ENCODE measurements at places on chromosomes 11 and 22. TPM values are rescaled to one million over a fixed set of nuclear protein-coding genes. Genes with fewer than 3 reads are reported as not detected.

GRCh38 chr11:130379276-130379675, 49.1 kb downstream of the ADAMTS8 start:
- no peaks in the 10 kb centered on the region for H3K27me3 ChIP-seq
- H3K36me3 ChIP-seq = no peaks in the 10 kb centered on the region
- no peaks in the 10 kb centered on the region for H3K4me1 ChIP-seq
- DNase-seq = no peak
- no peak overlapping the region for H3K27ac ChIP-seq

Gene CAT
- 65.3 TPM for total RNA-seq

GRCh38 chr22:42078469-42079318, 806 bp upstream of the SMDT1 start:
- H3K36me3 ChIP-seq = peaks cover 13% of the 10 kb centered on the region
- no peak for DNase-seq
- H3K27me3 ChIP-seq = no peaks in the 10 kb centered on the region
- peak overlapping the region; percentile 98 for H3K27ac ChIP-seq
- H3K4me1 ChIP-seq = peaks cover 15% of the 10 kb centered on the region
- peak overlapping the region; percentile 78 for H3K4me3 ChIP-seq

- H3K4me1 ChIP-seq = no peaks in the 10 kb centered on the region
- no peaks in the 10 kb centered on the region for H3K36me3 ChIP-seq
- no peak for DNase-seq
- no peaks in the 10 kb centered on the region for H3K27me3 ChIP-seq
- no peak overlapping the region for H3K27ac ChIP-seq
Measured at GRCh38 chr11:66713746-66714480, 15.1 kb downstream of the SPTBN2 start.

- H3K4me1 ChIP-seq = no peaks in the 10 kb centered on the region
- H3K36me3 ChIP-seq = peaks cover 1% of the 10 kb centered on the region
- H3K27me3 ChIP-seq = no peaks in the 10 kb centered on the region
- no peak overlapping the region for H3K27ac ChIP-seq
- H3K4me3 ChIP-seq = no peak overlapping the region
Measured at GRCh38 chr11:130246738-130247137, 68.0 kb downstream of the ZBTB44 start.

DNA sequence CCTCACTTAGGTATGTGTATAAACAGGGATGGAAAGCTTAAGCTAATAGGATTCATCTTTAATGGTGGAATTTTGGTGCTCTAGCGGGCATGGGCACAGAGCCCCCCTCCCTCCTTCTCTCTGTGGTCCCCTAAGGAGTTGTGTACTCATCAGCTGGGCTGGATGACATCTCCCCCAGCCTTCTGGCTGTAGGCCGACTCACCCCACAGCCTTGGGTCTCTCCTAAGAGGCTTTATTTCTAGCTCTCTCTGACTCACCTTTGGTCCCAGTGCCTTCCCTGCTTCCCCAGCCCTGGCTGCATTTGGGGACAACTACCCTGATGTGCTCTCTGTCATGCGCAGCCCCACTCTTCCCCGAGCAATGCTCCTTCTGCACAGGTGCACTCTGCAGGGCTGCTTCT, 26.9 kb downstream of the SLC6A5 start:
- H3K36me3 ChIP-seq = no peaks in the 10 kb centered on the region
- DNase-seq = no peak
- H3K4me1 ChIP-seq = no peaks in the 10 kb centered on the region

Gene LRRN4CL
- 10.5 TPM for total RNA-seq

DNA sequence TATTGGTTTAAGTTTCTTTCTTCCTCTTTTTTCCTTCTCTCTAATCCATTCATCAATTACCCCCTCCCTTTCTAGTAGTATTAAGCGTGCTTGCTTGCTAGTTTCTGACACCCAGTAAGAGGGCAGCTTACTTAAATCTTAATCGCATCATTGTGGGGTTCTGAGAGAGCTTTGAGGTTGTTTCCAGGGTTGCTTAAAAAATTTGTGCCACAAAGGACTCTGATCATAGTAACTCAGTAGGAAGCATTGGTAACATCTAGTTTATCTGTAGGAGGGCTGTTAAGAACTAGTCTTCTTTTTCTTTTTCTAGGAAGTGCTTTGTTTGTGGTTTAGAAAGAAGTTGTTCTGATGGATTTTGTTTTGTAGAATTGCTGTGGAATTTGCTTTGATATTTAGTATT, 45.3 kb downstream of the TMEM135 start:
- no peak overlapping the region for H3K27ac ChIP-seq
- no peaks in the 10 kb centered on the region for H3K4me1 ChIP-seq
- H3K4me3 ChIP-seq = no peak overlapping the region
- no peaks in the 10 kb centered on the region for H3K27me3 ChIP-seq
- DNase-seq = no peak

DNA sequence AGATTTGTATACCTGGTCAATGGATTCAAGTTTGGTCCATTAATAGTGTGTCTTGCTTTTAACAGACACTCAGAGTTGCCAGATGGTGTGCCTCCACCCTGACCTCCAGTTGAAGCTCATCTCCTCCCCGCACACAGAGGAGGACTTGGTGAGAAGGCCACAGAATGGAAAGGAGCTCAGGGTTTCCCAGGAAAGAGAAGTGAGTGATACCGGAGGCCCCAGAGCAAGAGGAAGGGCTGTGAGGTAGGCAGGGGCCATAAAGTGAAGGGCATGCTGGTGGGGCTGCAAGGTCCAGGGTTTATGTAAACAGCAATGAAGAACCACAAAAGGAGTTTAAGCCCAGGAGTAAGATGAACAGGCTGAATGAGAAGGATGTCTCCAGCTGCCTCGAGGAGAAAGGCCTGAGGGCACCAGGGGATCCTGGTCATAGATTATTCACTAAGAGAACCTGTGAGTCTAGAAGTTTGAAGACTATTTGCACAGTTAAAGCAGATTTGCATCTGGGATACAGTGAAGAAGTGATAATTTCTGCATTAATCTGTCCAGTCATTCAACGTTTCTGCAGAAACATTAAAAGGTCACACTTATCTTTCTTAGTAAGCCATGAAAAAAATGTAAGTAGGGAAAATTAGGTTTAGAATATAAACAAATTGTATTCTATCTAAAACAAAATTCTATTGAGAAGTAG, 67.5 kb upstream of the VPREB1 start:
- H3K27me3 ChIP-seq = no peaks in the 10 kb centered on the region
- DNase-seq = no peak
- no peak overlapping the region for H3K4me3 ChIP-seq
- H3K27ac ChIP-seq = no peak overlapping the region

Gene SCN3B
- 0.35 TPM for total RNA-seq

Gene KCNK7
- 0.95 TPM for total RNA-seq

DNA sequence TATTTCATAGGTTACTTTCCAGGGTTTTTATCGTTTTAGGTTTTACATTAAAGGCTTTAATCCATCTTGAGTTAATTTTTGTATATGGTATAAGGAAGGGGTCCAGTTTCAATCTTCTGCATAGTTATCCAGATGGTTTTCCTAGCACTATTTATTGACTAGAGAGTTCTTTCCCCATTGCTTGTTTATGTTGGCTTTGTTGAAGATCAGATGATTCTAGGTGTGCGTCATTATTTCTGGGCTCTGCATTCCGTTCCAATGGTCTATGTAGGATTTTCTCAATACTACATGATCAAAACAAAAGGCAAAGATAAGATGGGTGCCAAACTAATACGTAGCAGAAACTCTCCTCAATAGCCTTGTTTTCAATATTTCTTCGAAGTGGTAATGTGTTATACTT, 14.3 kb upstream of the RIC3 start:
- H3K4me3 ChIP-seq = no peak overlapping the region
- no peaks in the 10 kb centered on the region for H3K27me3 ChIP-seq
- H3K4me1 ChIP-seq = no peaks in the 10 kb centered on the region
- H3K27ac ChIP-seq = no peak overlapping the region

GRCh38 chr22:36351921-36352802, 35.6 kb downstream of the MYH9 start:
- H3K27me3 ChIP-seq = no peaks in the 10 kb centered on the region
- peak overlapping the region; percentile 62 for H3K4me3 ChIP-seq
- DNase-seq = no peak
- peaks cover 92% of the 10 kb centered on the region for H3K4me1 ChIP-seq

Gene LRRC74B
- not detected for total RNA-seq

Gene BIK
- total RNA-seq = not detected

- no peaks in the 10 kb centered on the region for H3K27me3 ChIP-seq
- no peaks in the 10 kb centered on the region for H3K4me1 ChIP-seq
- no peak overlapping the region for H3K27ac ChIP-seq
- no peaks in the 10 kb centered on the region for H3K36me3 ChIP-seq
Measured at GRCh38 chr11:120304526-120304925, 20.6 kb upstream of the TLCD5 start.

DNA sequence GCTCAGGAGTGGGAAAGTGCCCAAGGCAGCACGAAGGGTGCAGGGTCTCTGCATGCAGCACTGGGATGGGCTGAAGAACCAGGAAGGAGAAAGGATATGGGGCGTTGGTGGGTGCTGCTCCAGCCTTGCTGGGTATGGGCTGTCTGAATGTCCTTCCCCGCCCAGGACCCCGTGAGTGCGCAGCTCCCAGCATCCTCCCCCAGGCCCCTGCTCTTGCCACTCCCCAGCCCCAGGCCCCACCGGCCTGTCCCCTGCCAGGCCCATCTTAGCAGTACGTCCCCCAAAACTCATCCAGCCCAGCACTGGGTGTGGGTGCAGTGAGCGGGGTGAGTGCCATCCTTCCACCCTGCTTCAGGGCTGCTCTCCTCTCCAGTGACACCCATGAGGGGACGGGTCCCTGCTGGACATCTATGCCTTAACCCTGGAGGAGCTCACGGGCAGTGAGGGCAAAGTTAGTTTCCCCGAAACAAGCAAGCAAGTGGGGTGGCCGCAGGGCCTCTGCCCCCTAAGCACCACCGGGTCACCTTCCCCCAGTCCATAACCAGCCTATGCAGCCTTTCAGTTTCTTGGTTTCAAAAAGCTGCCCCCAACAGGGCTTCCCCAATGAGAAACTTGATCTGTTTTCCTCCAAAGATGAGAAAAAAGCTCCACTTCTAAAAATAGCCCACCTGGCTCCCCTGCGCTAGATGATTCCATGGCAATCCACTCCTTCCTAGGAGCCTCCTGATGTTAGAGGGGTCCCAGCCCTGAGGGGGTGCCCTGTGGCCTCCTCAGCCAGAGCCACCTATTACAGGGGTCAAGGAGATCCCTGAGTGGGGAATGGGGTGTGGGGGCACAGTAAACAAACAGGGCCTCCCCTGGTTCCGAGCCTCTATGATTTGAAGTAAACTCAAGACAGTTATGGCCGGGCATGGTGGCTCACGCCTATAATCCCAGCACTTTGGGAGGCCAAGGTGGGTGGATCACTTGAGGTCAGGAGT, 103.8 kb downstream of the MORC2 start:
- H3K4me1 ChIP-seq = no peaks in the 10 kb centered on the region
- H3K4me3 ChIP-seq = no peak overlapping the region
- H3K36me3 ChIP-seq = no peaks in the 10 kb centered on the region
- DNase-seq = no peak
- H3K27me3 ChIP-seq = no peaks in the 10 kb centered on the region

DNA sequence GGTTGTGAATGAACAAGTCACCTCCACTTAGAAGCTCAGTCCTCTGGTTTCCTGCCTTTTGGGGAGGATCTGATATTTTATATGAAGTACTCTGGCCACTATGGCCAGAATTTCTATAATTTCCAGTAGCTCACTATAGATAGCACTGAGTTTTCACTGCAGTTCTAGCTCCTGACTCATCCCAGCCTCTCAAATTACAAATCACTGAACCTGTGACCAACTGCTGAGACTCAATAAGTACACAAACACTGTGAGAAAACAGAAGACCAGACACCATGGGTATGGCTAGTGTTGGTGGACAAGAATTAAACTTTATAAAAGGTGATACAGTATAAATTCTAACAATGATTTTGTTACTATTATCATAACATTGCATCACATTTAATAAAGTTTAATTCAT, 47.1 kb upstream of the UCP3 start:
- H3K27me3 ChIP-seq = no peaks in the 10 kb centered on the region
- H3K4me1 ChIP-seq = no peaks in the 10 kb centered on the region
- H3K4me3 ChIP-seq = no peak overlapping the region
- no peak for DNase-seq
- no peak overlapping the region for H3K27ac ChIP-seq
- H3K36me3 ChIP-seq = no peaks in the 10 kb centered on the region

DNA sequence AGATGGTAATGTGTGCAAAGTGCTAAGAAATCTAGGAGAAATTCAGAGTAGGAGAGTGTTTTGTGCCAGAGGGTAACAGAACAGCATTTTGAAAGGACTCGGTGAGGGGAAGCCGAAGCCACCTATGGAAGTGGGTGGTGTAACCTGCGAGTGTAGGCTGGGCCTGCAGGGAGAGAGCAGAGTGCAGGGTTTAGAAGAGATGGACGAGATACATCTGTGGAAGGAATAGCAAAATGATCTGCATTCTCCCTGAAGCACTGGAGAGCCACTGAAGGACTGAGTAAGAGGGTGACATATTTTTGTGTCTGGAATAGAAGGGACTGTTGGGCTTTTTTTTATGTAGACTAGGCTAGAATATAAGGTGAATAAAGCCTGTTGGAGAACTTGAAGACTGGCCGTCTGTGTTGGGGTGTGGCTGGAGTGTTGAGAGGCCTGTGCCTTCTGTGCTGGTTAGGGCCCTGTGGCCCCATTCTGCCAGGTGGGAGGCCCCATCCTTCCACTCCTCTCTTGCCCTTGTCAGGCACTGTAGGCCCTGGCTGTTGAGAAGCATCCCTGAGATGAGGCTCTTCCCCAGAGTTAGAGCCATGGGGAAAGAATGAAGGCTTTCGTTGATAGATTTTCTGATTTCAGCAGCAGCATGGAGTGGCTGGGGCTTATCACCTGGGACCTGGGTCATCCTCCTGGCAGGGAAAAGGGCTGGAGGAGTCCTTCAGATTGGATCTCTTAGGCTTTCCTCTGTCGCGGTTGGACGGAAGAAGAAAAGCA, 102.2 kb downstream of the ZBTB16 start:
- peaks cover 26% of the 10 kb centered on the region for H3K36me3 ChIP-seq
- peak overlapping the region; percentile 99 for H3K27ac ChIP-seq
- peaks cover 91% of the 10 kb centered on the region for H3K4me1 ChIP-seq
- no peaks in the 10 kb centered on the region for H3K27me3 ChIP-seq

DNA sequence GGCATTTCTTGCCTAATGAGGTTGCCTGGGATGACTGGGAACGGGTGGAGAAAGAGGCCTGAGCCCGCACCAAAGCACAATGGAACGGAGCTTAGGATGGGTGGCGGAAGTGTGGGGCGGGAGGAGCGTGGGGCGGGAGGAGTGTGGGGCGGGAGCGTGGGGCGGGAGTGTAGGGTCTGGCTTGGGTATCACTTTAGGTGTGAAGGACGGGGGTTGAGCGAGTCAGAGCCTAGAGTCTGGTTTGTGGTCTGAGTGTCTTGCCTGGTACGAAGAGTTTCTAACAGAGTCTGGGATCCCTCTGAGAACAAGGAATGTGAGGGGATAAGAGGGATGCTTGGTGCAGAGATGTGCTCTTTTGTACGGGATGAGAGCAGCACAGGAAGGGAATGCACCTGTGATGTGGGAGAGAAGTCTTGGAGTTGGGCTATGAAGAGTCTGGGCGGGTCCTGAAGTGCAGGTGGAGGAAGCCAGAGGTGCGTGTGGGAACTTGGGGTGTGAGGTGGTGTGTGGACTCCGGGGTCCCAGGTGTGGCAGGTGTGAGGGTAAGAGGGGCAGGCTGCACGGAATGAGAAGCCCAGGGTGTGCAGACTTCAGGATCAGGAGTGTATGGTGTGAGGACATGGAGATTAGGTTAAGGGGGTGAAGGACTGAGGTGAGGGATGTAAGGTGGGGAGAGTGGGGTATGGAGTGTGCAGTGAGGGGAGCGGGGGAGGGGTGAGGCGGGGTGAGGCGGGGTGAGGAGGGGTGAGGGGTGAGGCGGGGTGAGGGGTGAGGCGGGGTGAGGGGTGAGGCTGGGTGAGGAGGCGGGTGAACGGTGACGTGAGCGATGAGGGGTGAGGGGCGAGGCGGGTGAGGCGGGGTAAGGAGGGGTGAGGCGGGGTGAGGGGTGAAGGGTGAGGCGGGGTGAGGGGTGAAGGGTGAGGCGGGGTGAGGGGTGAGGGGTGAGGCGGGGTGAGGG, 1.0 kb downstream of the SYCE3 start:
- no peak overlapping the region for H3K27ac ChIP-seq
- H3K36me3 ChIP-seq = no peaks in the 10 kb centered on the region
- DNase-seq = no peak
- no peaks in the 10 kb centered on the region for H3K27me3 ChIP-seq

Gene OR8D4
- not detected for total RNA-seq

All from thoracic aorta (tissue), 2 donors.